ENCODE measurements at places on chromosomes 6 and 20.

DNA sequence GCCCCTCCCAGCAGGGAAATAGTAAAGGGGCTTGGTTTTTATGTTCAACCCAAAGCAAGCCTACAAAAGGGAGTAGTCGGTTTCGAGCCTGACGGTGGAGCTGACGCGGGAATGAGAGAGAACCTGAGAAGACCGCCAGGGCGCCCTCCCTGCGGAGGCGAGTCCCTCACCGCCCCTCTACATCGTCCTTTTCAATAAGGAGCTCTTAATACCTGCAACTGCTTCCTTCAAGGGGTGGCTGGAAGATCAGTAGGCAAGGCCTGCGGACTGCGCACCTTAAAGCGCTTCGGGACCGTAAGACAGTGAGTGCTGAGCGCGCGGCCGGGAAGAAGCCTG is 709 bp upstream of the ZNF76 start:
- DNase-seq, result peak; percentile 15

DNA sequence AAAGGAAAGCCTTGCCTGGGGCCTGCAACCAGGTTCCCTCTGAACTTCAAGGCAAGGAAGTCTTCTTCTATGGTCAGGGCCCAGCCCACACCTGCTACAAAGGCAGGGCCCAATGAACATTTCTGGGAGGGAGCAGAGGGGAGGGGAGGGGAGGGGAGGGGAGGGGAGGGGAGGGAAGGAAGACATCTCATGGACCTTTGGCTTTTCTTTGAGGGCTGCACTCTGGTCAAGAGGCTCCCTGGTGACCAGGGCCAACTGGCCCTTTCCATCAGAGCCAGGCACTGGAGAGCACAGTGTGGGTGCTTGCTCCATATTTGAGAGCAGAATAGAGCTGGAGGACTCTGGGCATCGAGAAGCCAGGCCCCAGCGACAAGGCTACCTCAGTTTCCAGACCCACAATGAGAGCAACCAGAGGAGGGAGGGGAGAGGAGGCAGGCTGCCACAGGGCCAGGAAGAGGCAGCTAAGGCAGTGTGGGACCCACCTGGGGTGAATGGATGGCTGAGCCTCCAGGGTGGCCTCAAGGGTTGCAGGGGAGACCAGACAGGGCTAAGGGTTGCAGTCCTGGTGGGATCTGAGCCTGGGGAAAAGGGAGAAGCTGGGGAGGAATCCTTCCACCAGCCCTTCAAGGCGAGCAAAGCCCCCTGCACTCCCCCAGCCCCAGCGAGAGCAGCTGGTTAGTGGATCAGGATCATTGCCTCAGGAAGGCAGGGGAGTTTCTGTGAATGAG is 84.8 kb downstream of the MRPL14 start:
- DNase-seq, result no peak

DNA sequence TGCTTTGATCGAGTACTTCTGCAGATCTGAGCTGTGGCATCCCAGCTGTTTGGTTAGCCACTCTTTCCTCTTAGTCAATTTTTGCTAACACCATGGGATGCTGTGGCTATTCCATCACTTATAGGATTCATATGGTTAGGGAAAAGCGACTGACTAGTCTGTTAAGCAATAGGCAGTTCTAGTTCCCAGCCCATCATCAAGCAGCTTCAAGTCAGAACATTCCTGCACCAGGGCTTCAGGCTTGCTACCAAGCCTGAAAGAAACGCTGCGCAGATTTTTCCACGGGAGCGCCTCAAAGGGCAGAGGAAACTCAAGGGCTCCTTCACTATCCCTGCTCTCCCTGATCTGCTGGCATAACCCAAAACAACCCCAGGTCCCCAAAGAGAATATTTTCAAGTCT is 159.8 kb upstream of the SUPT3H start:
- DNase-seq, result no peak

GRCh38 chr6:7515363-7515762 is 26.1 kb upstream of the DSP start:
- no peak for DNase-seq

DNA sequence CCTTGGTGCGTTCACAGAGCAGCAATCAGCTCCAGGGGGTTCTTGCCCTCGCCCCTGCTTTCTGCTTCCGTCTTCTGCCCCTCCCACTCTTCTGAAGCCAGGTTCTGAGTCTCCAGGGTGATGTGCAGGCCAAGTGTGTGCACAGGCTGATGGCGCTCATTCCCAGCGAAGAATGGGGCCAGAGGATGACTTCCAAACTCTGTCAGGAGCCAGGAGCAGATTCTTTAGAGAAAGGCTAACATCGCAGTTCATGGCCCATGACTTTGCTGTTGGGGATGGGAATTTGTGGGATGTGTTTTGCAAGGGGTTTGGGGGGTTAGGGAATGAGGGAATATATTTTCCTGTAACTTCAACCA is 56.1 kb upstream of the CCN6 start:
- no peak for DNase-seq

DNA sequence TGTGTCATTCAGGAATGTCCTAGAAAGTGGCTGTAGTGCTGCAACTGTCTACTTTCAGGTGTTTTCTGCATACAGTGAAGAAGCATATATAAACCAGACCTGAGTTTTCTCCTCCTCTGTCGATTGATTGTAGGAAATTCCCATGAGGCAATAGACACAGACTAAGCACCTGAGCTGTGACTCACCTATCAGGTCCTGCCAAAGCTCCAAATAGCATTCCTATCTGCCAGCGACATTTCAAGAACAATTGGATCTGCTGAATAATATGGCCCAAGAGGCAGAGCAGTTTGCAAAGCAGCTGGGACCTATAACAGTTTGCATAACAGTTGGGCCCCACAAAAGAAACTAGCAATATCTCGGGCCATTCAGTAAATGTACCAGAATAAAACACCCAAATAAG is 360.4 kb downstream of the HAO1 start:
- DNase-seq, result no peak

GRCh38 chr6:27593861-27594260 is 121.0 kb upstream of the ZNF184 start:
- no peak for DNase-seq

DNA sequence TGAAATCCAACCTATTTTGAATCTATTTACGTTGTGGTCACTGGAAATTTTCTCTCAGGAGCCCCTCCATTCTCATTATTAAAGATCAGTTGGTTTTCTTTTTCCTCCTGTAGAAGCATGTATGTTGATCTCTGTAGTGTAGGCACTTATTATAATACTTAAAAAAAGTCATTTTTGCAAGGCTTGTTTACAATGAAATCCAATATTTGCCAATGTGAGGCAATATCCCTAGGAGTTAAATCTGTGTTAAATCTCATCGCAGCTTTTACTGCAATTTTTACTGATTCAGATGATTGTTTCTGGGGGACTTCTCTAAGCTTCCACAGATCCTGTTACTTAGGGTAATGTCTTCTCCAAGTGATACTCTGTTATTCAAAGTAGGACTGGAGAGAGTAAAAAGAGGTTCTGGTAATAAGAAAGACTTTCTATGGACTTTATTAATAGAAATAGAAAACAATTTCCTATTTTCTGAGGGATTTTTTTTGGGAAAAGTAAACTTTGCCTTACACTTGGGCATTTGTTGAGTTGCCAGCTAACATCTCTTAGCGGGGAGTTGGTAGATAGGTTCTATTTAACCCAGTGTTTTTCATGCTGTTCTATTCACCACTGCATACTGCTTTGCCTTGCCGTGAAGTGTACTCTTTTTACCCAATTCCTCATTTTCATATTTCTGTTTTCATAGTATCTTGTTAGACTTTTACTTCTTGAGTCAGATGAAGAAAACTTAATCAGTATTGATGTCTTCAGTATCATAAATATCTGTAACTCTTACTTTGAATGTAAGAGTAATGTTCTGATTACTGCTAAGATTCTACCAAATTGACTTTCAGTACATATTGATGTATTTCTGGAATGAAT is 48.6 kb downstream of the CDKAL1 start:
- DNase-seq, result no peak

DNA sequence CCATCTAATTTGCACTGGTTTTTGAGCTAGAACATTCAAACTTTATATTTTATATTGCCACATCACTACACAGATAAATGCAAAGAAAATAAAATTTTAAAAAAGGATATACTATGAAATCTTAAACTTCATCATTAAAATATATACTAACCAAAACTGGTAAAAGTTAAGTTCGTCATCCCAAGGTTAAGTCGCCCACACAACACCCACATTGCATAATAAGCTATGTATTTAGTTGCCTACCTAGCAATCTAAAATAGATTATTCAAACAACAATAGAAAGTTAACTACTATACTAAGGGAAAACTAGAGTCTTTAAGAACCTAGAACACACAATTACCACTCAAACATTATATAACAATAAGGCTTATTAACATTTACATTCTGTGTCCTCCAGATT is 24.5 kb downstream of the PDE10A start:
- DNase-seq, result no peak

- DNase-seq, result no peak
These were observed 63.7 kb downstream of the TRERF1 start for GRCh38 chr6:42388046-42388445.

- no peak for DNase-seq
These were observed 62.6 kb downstream of the CBFA2T2 start for GRCh38 chr20:33552519-33552918.

- DNase-seq, result no peak
These were observed 77.8 kb downstream of the ATG5 start for GRCh38 chr6:106247733-106248132.

GRCh38 chr6:131654326-131654725 is 17.2 kb downstream of the ENPP3 start:
- no peak for DNase-seq

- DNase-seq, result peak; percentile 31
These were observed 13.8 kb upstream of the GTF3C6 start for GRCh38 chr6:110944681-110945151.

- no peak for DNase-seq
These were observed 30.3 kb downstream of the PACSIN1 start for GRCh38 chr6:34496103-34496685.

- no peak for DNase-seq
These were observed 52.6 kb upstream of the MC3R start for GRCh38 chr20:56195946-56196345.

- DNase-seq, result no peak
These were observed 164.8 kb upstream of the CEP162 start for GRCh38 chr6:84392261-84392660.

DNA sequence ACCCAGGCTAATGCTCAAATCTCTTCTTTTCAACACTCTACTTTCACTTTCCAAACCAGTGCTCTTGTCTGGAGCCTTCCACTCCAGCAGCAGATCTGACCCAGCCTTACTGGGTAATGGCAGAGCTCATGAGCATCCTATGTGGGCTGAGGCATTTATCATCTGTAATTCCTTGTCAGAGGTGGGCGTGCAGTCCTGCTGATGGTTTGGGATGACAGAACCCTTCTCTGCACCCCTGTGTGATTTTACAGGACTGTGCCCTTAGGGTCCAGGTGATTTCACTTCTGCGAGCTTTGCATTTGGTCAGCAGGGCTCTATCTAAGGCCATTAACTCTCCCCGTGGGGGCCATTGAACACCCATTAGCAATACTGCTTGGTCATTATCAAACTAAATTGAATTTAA is 55.4 kb downstream of the LAMA4 start:
- no peak for DNase-seq

GRCh38 chr20:52001999-52002666 is 189.4 kb downstream of the ZFP64 start:
- no peak for DNase-seq

GRCh38 chr6:153015094-153015640 is 12.7 kb upstream of the MTRF1L start:
- DNase-seq, result no peak

- no peak for DNase-seq
These were observed 5.6 kb upstream of the HLA-DOA start for GRCh38 chr6:33014841-33015634.

DNA sequence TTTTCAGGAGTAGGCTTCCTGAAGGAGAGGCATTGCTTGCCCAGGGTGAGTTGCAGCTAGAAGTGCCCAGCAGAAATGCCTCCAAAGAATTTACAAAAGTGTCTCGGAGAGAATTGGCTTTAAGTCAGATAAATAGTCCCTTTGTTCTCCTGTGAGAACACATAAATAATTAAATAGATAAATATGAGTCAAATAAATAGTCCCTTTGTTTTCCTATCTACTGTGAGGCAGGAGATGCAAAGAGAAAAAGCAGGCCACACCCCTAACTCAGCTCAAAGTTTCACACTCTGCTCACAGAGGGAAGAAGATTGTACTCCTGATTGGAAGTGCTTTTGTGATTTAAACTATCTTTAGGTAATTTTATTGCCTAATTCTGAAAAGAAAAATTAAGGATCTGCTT is 180.7 kb upstream of the PRSS16 start:
- DNase-seq, result no peak

DNA sequence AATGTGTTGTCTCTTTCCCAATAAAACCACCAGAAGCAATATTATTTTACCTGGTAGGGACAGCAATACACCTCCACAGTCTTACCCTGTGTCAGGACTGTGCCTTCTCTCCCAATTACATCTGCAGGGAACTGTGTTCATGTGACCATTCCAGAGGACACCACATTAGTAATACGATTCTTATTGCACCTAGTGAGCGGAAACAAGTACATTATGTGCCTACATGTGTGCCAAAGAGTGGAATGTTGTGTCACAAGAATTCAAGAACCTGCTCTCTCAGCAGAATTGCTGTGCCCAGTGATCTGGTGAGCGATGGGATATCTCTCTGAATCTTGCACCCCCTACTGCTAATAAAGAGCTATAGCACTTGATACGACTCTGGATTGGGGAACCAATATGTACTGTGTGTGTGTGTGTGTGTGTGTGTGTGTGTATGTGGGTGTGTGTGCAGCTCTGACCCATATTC is 57.4 kb upstream of the FOXC1 start:
- DNase-seq, result no peak

GRCh38 chr6:15026832-15027231 is 219.0 kb upstream of the JARID2 start:
- DNase-seq, result no peak

DNA sequence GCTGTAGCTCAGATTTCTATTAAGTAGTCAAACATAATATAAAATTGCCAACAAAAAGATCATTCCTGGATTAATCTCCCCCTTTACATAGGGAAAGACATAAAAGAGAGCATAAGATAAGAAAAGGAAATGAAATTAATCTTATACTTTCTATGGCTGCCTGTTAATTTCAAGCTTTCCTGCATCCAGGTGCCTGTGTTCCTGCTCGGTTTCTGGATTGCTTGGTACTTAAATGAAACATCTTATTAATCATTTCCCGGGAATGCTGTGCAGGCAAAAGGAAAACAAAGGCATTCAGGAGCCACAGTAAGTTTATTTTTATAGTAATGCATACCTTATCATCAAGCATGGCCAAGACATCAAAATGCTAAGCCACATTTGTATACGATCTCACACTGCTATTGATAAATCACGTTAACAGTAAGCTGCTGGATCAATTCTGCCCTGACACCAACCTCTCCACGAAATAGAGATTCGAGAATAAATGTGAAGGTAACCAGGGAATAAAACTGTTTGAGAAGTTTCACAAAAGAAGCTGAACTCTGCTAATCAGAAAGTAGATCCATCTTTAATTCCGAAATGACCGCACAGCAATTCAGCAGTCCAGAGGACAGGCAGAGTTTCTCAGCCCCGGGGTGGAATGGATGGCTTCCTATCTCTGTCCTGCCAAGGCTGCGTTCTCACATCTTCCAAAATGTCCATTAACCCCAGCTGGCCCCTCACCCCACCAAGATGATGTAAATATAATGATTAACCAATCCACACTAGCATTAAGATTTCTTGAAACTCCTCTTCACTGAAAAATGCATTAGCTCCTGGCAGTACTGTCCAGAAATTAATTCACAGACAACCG is 32.6 kb upstream of the APCDD1L start:
- no peak for DNase-seq
